ENCODE measurements at places on chromosomes 6 and 20.

- no peak for DNase-seq
Measured at GRCh38 chr6:105995391-105995865, 90.7 kb upstream of the PRDM1 start.

- DNase-seq: no peak
Measured at GRCh38 chr6:27059621-27060425, 187.7 kb upstream of the PRSS16 start.

GRCh38 chr6:158991017-158991723 is 8.8 kb downstream of the RSPH3 start:
- no peak for DNase-seq

DNA sequence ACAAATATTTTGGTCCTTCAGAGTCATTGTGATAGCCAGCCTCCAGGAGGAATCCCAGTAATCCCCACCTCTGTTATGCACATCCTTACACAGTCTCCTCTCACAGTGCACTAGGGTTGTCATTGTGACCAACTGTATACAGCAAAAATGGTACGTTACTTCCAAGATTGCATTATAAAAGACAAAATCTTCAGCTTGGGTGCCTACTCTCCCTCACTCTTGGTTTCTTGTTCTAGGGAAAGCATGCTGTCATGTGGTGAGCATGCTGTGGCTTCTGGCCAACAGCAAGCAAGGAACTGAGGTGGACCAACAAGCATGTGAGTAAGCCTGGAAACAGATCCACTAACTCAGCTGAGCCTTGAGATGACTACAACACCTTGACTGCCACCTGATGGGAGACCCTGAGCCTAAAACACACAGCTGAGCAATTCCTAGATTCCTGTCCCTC is 130.1 kb upstream of the DST start:
- DNase-seq: no peak

GRCh38 chr6:163538331-163538730 is 123.8 kb downstream of the QKI start:
- DNase-seq: no peak

GRCh38 chr20:24648919-24649318 is 179.5 kb downstream of the SYNDIG1 start:
- DNase-seq: no peak

DNA sequence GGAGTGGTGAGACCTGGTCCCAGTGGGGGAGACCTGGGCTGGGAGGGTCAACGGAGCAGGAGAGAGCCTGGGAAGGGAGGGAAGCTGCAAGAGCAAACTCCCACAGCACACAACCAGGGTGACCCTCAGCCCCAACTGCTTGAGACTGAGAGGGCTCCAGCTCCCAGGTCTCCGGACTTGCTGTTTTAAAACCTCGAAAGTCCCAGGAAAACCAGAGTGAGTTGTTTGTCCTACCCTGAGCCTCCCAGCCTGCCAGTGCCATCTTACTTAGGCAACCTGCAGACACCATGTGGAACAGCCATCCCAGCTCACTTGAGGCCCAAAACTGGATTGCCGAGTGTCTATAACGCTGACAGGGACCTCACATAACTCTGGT is 4.8 kb upstream of the NTSR1 start:
- DNase-seq: no peak

DNA sequence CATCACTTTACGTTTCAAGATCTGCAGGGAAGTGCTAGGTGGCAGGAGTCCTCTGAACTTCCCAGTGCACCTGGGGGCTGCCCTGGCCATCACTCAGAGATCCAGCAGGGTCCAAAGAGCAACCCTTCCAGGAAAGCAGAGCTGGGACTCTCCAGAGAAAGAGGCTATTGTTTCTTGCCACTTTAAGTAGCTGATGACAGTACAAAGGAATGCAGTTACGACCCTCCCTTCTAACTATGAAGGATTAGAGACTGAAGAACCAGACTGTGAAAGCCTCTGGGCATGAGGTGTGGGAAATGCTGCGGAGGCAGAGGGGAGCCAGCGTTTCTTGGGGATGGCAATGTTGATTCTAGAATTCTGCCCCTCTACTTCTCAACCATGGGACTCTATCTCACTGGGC is 189.1 kb upstream of the SUPT3H start:
- no peak for DNase-seq

DNA sequence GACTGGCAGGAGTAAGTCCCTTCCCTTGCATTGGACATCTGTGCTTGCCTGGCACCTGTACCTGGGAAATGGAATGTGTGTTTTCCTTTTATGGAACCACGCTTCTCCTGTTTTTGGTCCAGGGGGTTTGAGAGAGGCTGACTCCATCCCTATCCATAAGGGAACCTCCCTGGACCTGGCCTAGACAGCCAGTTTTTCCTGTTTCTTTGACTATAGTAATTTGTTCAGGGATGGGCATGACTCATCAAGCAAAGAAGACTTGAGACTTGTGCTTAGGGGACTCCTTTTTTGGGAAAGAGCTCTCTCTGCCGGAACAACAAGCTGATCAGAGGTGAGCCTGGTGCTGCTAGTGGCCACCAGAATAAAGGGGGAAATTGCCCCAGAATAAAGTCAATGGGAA is 393.8 kb downstream of the CDH26 start:
- no peak for DNase-seq

DNA sequence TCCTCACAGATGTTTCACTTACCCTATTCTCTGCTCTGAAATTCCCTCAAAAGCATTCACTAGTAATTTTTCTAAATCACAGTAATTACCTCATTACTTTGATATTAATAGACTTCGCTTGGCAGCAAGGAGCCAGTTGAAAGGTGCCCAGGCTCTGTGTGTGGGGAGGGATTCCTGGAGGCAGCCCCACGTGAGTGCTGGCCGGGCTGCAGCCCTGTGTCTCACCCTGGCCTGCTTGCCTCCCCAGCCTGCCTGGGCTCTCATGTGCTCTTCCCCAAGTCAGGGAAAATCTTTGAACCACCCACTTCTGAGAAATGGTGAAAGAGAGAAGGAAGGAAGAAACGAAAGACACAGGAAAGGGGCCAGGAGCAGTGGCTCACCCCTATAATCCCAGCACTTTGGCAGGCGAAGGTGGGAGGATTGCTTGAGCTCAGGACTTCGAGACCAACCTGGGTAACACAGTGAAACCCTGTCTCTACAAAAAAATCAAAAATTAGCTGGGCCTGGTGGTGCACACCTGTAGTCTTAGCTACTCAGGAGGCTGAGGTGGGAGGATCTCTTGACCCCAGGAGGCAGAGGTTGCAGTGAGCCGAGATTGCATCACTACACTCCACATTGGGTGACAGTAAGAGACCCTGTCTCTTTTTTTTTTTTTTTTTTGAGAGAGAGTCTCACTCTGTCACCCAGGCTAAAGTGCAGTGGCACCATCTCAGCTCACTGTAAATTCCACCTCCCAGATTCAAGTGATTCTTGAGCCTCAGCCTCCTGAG is 20.0 kb upstream of the SNTA1 start:
- DNase-seq: no peak

GRCh38 chr6:113598786-113599185 is 258.4 kb upstream of the MARCKS start:
- DNase-seq: no peak

- DNase-seq: no peak
Measured at GRCh38 chr6:39855356-39855995, 63.3 kb downstream of the DAAM2 start.

GRCh38 chr6:340186-340955 is 48.1 kb downstream of the DUSP22 start:
- DNase-seq: no peak

Data from stimulated activated CD8-positive, alpha-beta memory T cell treated with anti-CD3 and anti-CD28 coated beads, Interleukin-7, amount 100 ng/mL, for 4 hours (primary cell).